ENCODE measurements at places on chromosomes 2 and 18.

- DNase-seq, result no peak
These were observed 20.6 kb upstream of the AMMECR1L start for GRCh38 chr2:127906206-127906926.

- DNase-seq, result no peak
These were observed 1.6 kb upstream of the CXXC1 start for GRCh38 chr18:50289108-50289443.

- no peak for DNase-seq
These were observed 107.3 kb downstream of the DYSF start for GRCh38 chr2:71560638-71561011.

- no peak for DNase-seq
These were observed 30.3 kb downstream of the GYPC start for GRCh38 chr2:126686286-126686685.

DNA sequence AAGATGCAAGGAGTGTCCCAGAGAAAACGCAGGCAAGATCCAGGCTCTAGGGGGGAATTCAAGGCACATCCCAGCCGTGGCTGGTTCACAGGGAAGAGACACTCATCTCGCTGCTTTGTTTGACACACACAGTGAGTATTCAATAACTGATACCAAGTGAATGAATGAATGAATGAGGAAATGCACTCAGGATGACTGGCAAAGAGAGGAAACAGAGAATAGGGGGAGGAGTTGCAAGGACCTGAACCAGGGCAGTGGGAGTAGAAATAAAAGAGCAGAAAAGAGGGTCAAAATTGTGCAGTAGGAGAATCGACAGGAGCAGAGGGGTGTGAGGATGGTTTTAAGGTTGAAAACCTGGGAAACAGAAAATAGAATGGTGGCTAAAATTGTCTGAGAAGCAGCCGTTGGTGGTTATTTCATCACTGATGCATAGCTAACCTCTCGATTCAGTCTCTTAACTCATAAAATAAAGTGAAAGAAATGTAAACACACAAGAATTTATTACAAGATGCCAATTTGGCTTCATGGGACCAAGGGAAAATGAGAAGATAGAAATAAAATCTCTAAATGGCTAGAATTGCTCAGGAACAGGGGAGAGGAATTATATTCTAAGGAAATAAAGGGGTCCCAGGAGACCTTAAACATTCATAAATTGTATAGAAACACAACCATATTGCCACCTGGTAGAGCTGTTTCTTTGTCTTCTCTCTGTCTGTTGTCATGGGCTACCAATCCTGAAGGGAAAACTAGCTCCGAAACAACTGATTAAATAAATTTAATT, 63.9 kb upstream of the PHLPP1 start:
- DNase-seq, result no peak

DNA sequence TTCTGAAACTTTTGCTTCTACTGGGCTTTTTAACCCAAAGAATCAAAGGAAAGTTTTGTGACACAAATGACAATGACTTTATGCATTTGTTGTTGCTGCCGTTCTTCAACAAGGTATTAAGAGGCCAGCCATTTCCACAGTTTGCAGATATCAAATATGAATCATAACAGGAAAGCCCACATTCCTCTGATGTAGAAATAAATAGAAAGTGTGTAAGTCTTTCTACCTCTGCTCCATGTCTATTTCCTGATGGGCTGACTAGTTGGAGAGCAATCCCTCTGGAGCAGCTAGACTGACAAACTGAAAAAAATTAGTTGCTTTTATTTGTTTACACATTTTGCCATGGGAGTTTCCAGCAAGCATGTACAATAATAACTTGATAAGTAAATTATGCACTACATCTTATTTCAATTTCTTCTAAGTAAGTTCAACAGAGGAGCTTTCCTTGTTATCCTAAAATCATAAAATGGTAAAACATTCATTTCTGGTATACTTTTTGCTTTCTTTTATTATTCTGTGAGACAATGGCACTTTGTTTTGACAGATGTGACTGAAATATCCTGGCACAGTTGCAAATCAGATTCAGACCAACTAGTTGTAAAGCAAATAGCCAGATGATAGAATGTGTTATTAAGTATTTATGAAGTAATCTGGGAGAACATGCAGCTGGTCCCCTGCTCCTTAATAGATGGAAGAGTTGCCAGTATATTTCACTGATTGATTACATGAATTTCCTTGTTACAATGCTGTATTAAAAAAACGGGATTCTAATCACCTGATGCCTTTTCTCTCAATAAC, 266.7 kb downstream of the METTL4 start:
- DNase-seq, result no peak
